Pulmonary artery endothelial cell (primary cell): ENCODE measurements at places on chromosomes 5 and 9. TPM values are rescaled to one million over a fixed set of nuclear protein-coding genes. Genes with fewer than 3 reads are reported as not detected.

GRCh38 chr5:402615-403359 lies 40.2 kb upstream of the EXOC3 start:
- no peak for DNase-seq

DNA sequence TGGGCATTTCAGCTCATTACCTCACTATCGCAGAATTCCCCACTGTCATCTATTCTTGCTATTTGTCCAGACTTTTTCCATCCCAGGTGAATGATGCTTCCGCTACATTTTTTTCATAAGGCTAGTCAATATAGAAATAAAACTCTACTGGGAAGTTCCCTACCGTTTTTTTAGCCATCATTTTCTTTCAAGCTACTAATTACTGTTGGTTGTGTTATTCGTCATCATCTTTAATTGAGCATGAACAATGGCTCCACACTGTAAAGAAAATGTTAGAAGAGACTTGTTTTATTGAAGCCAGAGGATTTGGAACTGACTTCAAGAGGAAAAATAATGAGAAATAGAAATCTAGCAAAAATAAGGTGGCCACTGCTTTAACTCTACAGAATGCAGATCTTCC lies 265.0 kb downstream of the ZNF608 start:
- DNase-seq, result no peak

GRCh38 chr9:89658401-89658800 lies 53.6 kb downstream of the GADD45G start:
- no peak for DNase-seq

DNA sequence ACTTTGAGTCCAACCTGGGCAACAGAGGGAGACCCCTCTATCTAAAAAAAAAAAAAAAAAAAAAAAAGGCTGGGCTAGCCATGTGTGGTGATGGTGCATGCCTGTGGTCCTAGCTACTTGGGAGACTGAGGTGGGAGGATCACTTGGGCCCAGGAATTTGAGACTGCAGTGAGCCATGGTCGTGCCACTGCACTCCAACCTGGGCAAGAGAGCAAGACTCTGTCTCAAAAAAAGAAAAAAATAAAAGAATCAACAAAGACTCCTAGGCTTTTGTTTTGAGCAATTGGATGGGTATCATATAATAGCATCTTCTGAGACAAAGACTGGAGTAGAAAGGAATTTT lies 481.7 kb upstream of the PAPPA start:
- DNase-seq, result no peak

DNA sequence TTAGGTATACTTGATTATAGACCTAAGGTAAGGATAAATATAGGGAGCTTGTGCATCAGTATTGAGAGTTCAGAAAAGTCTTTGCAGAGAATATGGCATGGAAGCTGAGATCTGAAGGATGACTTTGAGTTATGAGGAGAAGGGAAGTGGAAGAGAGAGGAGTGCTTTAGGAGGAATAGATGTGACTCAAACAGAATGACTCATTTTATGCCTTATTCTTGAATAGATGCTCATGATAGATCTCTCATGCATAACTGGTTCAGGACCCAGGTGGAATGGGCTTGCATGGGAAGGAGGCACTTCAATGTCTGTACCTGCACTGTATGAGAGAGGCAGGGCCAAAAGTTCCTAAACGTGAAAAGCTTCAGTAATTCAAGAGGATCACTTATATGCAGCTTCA lies 103.3 kb downstream of the CWC27 start:
- DNase-seq, result no peak

DNA sequence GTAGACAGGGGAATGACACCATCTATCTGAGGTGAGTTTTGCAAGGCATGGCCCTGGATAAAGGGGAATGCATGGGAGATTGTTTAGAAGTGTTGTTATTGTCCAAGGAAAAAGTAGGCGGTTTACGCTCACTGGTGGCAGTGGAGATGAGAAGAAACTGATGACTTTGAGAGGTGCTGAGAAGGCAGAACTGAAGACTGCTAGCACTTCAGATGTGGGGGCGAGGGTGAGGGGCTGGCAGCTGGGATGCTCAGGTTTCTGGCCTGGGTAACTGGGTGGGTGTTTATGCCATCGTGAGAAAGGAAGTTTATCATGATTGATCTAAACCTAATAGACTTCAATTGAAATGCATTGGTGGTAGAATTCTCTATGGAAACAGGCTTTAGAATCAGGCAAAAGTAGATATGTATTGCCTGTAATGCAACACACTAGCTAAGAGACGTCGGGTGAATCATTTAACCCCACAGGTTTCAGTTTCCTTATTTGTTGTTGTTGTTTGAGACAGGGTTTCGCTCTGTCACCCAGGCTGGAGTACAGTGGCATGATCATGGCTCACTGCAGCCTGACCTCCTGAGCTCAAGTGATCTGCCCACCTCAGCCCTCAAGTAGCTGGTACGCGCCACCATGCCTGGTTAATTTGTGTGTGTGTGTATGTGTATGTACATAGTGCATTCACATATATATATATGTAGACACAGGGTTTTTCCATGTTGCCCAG lies 123.5 kb downstream of the SLC24A2 start:
- no peak for DNase-seq

The FCN2 gene
- not detected in 2 replicates for total RNA-seq

GRCh38 chr5:56270058-56270457 lies 36.9 kb upstream of the ANKRD55 start:
- DNase-seq, result no peak

- no peak for DNase-seq
Observed at GRCh38 chr9:116599342-116599884, 87.7 kb upstream of the TRIM32 start.

DNA sequence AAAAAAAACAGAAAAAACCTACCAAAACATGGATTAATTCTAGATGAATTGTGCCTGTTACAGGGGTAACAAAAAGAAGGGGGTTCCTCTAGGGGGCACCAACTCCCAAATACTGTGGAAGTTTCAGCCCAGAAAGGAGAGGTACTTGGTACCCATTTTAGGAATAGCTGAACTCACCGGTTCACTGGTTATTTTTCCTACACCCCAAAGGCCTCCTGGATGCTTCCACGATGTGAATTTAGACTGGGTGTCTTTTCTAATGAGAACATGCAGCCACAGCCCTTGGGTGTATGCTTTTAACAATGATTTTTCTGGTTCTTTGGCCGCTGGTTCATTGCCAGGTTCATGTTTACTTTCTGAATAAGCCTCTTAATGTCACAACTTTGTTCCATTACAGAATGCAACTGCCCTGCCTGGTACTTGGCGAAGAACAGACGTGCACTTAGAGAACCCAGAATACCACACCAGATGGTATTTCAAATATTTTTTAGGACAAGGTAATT lies 46.7 kb downstream of the GARNL3 start:
- peak; percentile 5 for DNase-seq

DNA sequence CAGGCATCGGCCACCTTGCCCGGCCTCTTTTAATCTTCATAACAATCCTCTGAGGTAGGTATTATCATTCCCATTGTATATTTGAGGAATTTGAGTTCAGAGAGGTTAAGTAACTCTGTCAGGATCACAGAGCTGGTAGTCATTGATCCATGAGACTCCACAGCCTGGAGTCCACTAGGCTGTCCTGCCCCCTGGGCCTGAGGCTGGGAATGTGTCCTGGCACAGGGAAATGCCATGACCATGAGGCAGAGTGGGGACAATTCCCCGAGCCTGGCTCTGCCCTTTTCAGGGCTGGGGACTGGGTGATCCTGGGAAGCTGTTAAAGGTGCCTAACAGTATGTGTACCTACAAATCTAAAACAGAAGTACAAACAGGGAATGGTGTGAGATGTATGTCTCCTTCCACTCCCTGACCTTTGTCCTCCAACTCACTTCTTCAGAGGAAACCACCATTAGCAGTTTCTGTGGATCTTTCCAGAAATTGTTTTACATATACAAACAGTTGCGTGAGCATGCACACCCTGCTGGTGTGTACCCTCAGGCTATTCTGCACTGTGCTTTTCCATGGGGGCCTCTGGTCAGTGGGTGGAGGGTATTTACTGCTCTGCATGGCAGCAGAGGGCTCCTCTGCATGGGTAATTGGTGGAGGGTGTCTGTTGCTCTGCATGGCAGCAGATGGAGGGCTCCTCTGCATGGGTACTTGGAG lies 53.8 kb downstream of the NDST1 start:
- DNase-seq, result no peak

DNA sequence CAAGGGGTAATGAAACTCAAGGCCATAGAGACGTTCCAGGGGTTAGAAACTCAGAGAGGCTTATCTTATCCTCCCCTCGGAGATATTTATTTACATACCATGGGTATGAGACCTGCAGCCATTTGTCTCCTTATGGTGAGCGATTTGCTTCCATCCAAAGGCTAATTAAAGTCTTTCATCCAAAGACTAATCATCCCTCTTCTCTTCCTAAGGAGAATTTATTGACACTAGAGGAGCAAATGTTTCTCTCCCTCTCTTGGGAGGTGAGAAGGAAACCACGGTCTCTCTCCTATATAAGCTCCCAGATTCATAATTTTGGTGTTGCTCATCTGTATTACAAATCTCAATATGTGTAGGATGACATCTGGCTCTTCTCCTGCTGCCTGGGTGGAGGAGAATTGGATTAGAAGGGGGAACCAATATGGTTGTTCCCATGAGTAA lies 31.0 kb upstream of the RPS23 start:
- no peak for DNase-seq

The SPATA31D4 gene
- total RNA-seq, result not detected in 2 replicates

DNA sequence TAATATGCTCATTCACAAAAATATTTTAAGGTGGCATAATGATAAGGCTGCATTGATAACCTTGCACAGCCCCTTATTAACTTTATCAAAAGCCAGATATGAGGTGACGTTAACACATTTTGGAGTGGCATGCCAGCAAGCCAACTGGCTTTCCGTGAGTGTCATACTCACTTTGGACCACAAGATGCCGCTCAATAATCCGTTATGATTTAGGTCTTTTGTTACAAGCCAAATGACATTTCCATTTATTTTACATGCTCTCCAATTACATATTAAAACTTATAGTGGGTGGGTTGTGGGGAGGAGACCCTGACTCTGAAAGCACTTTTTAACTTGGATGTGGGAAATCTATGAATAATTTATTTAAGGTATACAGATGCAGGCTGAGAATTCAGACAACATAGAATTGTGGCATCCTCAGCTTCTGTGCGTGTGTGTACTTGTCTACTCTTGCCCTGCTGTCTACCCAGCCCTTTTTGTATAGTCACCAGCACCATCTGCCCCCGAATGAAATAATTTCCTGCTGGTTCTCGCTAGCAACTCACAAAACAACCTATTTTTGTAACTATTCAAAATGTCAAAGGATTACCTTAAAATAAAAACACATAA lies 305.1 kb downstream of the PSAT1 start:
- DNase-seq, result no peak

The HSPA9 gene
- total RNA-seq, result 297 and 407 TPM in 2 replicates

The CFAP157 gene
- not detected in 2 replicates for total RNA-seq

- no peak for DNase-seq
Observed at GRCh38 chr5:34959323-34959722, 30.0 kb downstream of the DNAJC21 start.

The SLC6A19 gene
- not detected in 2 replicates for total RNA-seq

The RNF180 gene
- 5.0 and 6.8 TPM in 2 replicates for total RNA-seq

GRCh38 chr5:7815892-7816534 lies 34.9 kb downstream of the CFAP90 start:
- peak; percentile 7 for DNase-seq
